Left lung (tissue), 14 donors: ENCODE measurements at places on chromosomes 11 and 22. TPM values are rescaled to one million over a fixed set of nuclear protein-coding genes. Genes with fewer than 3 reads are reported as not detected.
A peak's percentile ranks its signal among the peaks of the same experiment; 100 is the strongest.

GRCh38 chr22:31122532-31123291 is at the start of gene INPP5J:
Gene INPP5J (plus strand): TSS chr22:31122966. CDS start chr22:31123015, 49 bp downstream.
- H3K4me3 ChIP-seq = peak within 1 kb of the TSS; percentile 36
- no peaks in the 10 kb centered on the region for H3K27me3 ChIP-seq
- H3K4me1 ChIP-seq = peaks cover 12% of the 10 kb centered on the region
- no peak within 1 kb of the TSS for H3K27ac ChIP-seq

GRCh38 chr11:61164606-61165424 is 3.6 kb upstream of the VPS37C start:
- no peaks in the 10 kb centered on the region for H3K27me3 ChIP-seq
- no peaks in the 10 kb centered on the region for H3K36me3 ChIP-seq
- H3K4me3 ChIP-seq = no peak overlapping the region
- peaks cover 55% of the 10 kb centered on the region for H3K4me1 ChIP-seq

DNA sequence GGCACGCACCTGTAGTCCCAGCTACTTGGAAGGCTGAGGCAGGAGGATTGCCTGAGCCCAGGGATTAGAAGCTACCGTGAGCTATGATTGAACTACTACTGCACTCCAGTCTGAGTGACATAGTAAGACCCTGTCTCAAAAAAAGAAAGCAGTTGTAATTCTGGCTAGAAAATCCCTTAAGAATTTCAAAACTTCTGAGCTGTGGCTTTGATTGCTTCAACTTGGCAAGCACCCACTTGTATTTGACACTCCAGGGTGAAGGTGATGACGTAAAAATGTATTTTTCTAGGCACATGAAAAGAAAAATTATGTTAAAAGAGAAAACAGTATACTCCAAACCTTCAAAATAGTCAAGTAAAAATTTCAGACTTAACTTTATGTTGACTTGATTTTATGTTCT is 23.6 kb upstream of the ALKBH3 start:
- H3K4me3 ChIP-seq = no peak overlapping the region
- DNase-seq = no peak
- H3K27me3 ChIP-seq = no peaks in the 10 kb centered on the region
- no peaks in the 10 kb centered on the region for H3K4me1 ChIP-seq
- no peak overlapping the region for H3K27ac ChIP-seq
- H3K36me3 ChIP-seq = no peaks in the 10 kb centered on the region

DNA sequence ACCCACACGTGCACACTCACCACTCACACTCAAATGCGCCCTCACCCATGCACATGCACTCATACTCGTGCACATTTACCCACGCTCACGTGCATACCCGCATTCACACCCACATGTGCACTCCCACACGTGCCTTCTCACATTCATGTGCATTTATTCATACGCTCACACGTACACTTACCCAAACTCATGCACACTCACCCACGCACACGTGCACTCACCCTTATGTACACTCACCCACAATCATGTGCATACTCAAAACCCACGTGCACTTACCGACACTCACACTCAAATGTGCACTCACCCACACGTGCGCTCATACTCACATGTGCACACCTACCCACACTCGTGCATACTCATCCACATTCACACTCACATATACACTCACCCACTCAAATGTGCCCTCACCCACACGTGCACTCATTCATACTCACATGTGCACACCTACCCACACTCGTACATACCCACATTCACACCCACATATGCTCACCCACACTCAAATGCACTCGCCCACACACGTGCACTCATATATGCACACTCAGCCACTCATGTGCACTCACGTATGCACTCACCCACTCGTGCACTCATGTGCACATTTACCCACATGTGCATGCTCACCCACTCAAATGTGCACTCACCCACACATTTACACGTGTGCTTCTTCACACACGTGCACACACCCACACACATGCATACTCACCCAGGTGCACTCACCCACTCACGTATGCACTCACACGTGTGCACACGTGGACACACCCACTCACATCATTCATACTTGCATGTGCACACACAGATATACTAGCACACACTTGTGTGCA is 84.4 kb downstream of the TRMU start:
- H3K4me1 ChIP-seq = no peaks in the 10 kb centered on the region
- no peak overlapping the region for H3K27ac ChIP-seq
- H3K4me3 ChIP-seq = no peak overlapping the region
- DNase-seq = no peak
- no peaks in the 10 kb centered on the region for H3K36me3 ChIP-seq

Gene TLCD5
- 6.9 TPM for total RNA-seq

GRCh38 chr11:73428699-73429098 is 52.5 kb downstream of the RELT start:
- H3K27ac ChIP-seq = no peak overlapping the region
- H3K4me1 ChIP-seq = peaks cover 3% of the 10 kb centered on the region
- no peak for DNase-seq
- H3K36me3 ChIP-seq = no peaks in the 10 kb centered on the region
- no peak overlapping the region for H3K4me3 ChIP-seq
- no peaks in the 10 kb centered on the region for H3K27me3 ChIP-seq

GRCh38 chr11:94424011-94424410 is 22.8 kb upstream of the GPR83 start:
- no peak for DNase-seq
- H3K27me3 ChIP-seq = no peaks in the 10 kb centered on the region
- H3K36me3 ChIP-seq = no peaks in the 10 kb centered on the region
- no peak overlapping the region for H3K4me3 ChIP-seq
- no peak overlapping the region for H3K27ac ChIP-seq
- no peaks in the 10 kb centered on the region for H3K4me1 ChIP-seq

- no peak overlapping the region for H3K4me3 ChIP-seq
- H3K36me3 ChIP-seq = no peaks in the 10 kb centered on the region
- no peak overlapping the region for H3K27ac ChIP-seq
- no peaks in the 10 kb centered on the region for H3K27me3 ChIP-seq
Observed at GRCh38 chr22:44111562-44112155, 69.1 kb upstream of the PARVG start.

- no peak overlapping the region for H3K27ac ChIP-seq
- H3K27me3 ChIP-seq = peaks cover 37% of the 10 kb centered on the region
- DNase-seq = no peak
- no peaks in the 10 kb centered on the region for H3K36me3 ChIP-seq
- H3K4me3 ChIP-seq = no peak overlapping the region
Observed at GRCh38 chr11:44300844-44301563, 8.9 kb downstream of the ALX4 start.

DNA sequence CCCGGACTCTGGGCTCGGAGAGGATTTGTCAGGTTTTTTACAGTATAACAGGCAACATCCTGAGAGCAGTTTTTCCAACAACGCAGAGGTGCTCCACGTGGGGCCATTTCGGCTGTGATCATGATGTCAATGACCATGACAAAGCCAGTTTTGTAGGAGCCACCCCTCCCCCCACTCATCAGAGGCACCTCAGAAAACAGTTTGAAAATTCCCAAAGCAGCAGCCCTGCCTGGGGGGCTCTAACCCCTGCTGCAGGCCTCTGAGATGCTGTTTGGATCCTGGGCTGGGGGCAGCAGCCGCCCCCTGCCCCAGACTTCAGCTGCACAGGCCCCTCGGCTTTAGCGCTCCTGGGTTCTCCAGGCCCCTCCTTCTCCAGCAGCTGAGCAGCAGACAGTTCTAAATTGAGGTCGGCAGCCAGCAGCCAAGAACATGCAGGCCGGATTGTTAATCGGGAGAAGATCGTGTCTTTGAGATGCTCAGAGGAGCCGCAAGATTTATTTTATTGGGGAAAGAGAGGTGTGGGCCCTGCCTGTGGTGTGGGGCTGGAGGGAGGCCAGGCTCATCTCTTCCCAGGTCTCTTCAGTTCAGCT is 19.4 kb downstream of the NFAM1 start:
- no peak overlapping the region for H3K4me3 ChIP-seq
- no peaks in the 10 kb centered on the region for H3K4me1 ChIP-seq
- H3K27me3 ChIP-seq = no peaks in the 10 kb centered on the region
- no peak for DNase-seq

Gene ISX
- total RNA-seq = not detected

GRCh38 chr11:72111300-72112142 is 974 bp downstream of the ANAPC15 start:
- H3K36me3 ChIP-seq = no peaks in the 10 kb centered on the region
- no peaks in the 10 kb centered on the region for H3K27me3 ChIP-seq
- peaks cover 16% of the 10 kb centered on the region for H3K4me1 ChIP-seq
- DNase-seq = no peak

DNA sequence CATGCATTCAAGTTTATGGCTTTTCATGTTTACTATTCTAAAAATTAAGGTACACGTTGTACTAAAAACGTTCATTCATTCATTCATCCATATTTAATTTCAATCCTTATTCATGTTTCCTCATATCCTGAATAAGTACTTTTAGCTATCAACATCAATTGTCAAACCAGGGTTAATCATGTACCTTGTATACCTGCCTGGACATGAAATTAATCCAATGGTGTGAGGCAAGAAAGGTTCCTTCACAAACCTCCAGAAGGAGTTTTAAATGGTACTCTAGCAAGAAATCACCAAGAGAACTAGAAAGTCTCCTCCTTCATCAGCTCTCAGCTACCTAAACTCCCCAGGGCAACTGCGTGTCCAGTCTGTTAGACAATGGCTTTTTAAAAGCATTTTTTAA is 33.4 kb downstream of the TMEM123 start:
- no peak overlapping the region for H3K27ac ChIP-seq
- no peaks in the 10 kb centered on the region for H3K4me1 ChIP-seq
- no peaks in the 10 kb centered on the region for H3K27me3 ChIP-seq
- no peak overlapping the region for H3K4me3 ChIP-seq
